ENCODE measurements at places on chromosomes 5 and 9.

GRCh38 chr9:14277244-14277643 is 36.7 kb downstream of the NFIB start:
- no peak for DNase-seq

DNA sequence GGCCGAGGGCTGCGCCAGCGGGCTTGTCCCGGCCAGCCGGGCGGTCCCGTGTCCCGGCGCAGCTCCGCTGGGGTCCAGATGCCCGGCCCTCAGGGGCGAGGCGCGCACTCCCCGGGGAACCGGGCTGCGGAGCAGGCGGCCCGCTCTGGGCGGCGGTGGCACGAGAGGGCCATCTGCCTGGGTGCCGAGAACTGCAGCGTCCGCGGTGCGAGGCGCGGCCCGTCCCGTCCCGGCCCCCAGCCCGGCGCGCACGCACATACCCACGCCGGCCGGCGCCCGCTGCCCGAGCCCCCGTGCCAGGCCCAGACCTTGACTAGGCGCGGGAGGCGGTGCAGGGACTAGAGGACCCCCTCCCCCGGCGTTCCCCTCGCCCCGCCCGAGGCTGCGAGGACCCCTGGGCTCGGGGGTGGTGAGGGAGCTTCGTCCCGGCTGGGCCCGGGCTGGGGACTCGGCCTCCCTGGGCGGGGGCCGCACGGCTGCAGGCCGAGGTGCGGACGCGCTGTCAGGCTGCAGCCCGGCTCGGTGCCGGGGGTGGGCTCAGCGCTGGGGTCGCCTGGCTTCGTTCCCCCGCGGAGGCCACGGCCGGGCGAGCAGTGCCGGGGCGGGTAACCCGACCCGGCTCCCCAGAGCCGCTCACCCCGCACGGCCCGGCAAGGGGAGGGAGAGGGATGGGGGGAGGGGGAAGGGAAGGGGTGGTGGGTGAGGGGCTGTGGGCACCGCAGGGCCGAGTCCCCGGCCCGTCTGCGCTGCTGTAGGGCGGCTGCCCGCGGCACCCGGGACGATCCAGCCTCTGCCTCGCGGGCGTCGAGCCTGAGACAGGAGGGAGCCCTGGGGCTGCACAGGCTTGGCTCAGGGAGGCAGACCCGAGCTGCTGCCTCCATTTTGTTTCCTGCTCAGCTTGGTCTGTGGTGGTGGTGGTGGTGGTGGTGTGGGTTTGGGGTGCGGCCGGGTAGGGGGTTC is 1.2 kb upstream of the NSD1 start:
- peak; percentile 27 for DNase-seq

DNA sequence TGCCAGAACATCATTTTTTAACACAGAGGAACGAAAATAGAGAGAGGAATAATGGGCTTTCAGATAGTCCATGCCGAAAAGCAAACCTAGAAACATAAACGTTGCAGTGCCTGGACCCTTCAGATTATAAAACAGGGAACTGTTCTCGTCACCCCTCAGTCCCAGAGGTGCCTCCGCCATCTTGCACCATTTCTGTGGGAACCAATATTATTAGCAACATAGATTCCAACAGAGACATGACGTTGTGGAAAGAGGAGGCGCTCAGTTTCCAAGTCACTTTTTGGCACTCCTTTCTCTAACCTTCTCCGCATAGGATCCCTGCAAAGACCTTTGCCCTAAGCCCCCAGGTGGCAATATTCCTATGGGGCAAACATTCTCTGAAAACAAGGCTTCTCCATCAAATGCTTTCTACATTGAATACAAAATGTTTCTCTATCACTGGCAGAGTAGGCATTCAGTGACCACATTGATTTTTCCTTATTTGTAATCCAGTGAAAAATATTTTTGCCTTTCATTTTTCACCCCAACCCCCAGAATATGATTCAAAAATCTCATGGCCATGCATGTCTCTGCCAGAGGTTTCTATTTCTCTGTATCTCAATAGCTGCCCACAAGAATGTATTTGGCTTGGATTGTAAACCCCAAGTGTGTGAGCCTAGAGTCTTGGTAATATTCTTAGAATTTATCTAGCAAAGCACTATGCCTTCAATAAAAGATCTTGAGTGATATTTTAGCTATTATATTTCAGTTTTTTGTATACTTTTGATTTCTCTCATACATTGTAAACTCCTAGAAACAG is 500.8 kb upstream of the WWC1 start:
- DNase-seq: no peak

DNA sequence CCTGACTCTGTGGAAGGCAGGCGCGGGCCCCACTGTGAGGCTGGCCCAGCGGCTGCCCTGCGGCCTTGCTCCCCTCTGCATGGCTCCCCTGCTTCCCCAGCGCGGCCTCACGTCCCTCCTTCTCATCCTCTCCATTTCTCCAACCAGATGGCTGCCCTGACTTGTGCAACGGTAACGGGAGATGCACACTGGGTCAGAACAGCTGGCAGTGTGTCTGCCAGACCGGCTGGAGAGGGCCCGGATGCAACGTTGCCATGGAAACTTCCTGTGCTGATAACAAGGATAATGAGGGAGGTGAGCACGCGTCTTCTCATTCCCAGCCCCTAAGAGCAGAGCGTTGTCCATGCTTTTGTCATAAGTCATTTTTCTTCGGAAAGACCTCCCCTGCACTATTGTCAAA is 129.0 kb upstream of the WWC1 start:
- no peak for DNase-seq

DNA sequence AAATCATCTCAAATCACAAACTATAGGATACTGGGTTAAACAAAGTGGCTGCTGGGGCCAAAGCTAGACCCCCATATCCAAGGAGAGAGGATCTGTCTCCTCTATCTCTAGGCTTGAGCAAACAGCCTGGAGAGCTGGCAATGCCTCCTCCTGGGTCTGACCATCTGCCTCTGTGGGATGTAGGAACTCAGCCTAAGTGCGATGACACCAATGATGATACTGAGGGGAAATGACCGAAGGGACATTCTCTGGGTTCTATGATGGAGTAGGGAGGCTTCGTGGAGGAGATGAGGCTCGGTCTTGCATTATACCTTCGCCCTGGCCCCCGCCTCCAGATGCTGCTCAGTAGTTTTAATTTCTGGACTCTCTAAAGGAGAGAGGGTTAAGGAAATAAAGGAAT is 9.3 kb upstream of the SPATA24 start:
- DNase-seq: no peak

GRCh38 chr9:87803623-87804345 is 77.9 kb downstream of the CTSL start:
- no peak for DNase-seq

DNA sequence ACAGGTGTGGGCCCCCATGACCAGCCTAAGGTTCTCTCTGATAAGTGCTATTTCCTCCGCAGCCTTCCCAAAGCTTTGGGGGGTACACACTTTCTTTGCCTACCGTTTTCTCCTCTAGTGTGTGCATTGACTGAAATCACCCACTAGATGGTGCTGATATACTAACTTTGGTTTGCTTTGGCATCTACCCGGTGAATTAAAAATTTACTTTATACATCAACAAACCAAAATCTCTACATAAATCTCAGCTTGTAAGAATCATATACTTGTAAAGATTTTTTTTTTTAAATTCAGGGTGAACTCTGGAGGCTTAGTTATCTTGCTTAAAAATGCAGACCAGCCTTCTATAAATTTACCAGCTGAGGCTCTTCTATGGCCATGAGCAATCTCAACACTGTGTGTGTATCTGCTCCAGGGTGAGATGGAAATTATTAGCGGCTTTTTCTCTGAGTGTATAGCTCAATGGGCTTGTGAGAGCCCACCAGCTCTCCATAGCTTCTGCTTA is 475.7 kb upstream of the TNC start:
- DNase-seq: no peak

GRCh38 chr5:137595396-137596079 is 96.4 kb upstream of the SPOCK1 start:
- no peak for DNase-seq
